Breast epithelium (tissue), 4 donors: ENCODE measurements at places on chromosomes 16 and 17. TPM values are rescaled to one million over a fixed set of nuclear protein-coding genes. Genes with fewer than 3 reads are reported as not detected.

CRHR1 gene
- 2.8 TPM for total RNA-seq

TM4SF5 gene
- total RNA-seq = not detected

CCL17 gene
- total RNA-seq = not detected

DNA sequence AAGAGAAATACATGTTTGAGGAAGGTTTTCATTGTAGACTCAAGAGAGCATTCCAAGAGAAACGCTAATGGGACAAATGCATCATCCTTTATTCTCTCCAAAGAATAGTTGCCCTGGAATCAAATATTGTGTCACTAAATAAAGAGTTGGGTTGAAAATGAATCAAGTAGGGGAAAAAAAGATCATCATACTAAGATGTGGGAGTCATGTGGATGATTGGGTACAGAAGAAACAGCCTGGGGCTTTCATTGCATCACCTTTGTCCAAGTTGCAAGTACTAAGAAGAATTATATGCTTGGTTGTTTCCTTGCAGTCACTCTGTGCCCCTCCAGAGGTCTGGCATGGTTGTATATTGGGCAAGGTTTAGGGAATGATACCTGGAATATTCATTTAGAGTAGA lies 658.9 kb downstream of the TOX3 start:
- H3K4me1 ChIP-seq = no peaks in the 10 kb centered on the region
- DNase-seq = no peak
- no peaks in the 10 kb centered on the region for H3K36me3 ChIP-seq
